Stimulated activated CD4-positive, alpha-beta T cell treated with anti-CD3 and anti-CD28 coated beads, TNF-alpha, amount 100 ng/mL, for 4 hours (primary cell): ENCODE measurements at places on chromosomes 7 and 10.

DNA sequence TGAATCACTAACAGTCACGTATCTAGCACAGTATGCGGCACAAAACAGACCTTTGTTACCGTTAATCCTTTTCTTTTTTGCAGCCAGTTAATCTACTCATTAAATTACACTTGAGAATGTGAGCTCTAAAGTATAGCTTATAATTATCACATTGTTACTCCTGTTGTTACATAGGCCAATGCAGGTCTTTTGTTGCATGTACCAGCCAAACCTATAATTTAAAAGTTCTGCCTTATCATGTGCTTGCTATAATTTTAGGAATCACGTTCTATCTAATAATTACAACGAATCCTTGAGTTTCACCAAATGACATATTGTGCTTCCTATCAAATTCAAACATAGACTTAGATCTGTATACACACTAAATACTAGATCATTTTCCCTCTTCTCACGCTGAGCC is 245.1 kb downstream of the DGKI start:
- DNase-seq = no peak

- DNase-seq = no peak
Measured at GRCh38 chr10:117462816-117463544, 79.6 kb upstream of the EMX2 start.

DNA sequence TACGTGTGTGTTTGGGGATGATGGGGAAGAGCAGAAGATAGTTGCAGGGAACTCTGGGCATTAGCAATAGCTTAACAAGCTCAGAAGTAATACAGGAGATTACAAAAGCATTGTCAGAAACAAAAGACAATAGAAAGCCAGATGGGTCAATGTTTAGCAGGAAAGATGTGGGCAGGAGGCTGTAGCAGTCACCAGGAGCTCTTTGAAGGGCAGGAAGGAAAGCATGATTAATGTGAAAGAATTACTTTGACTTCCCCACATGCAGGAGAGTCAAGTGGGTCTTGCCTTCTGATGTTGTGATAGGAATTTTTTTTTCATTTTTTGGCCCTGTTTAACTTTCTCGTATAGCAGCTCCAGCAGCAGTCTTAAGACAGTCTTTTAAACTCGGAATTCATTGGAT is 6.0 kb upstream of the SMNDC1 start:
- DNase-seq = no peak

DNA sequence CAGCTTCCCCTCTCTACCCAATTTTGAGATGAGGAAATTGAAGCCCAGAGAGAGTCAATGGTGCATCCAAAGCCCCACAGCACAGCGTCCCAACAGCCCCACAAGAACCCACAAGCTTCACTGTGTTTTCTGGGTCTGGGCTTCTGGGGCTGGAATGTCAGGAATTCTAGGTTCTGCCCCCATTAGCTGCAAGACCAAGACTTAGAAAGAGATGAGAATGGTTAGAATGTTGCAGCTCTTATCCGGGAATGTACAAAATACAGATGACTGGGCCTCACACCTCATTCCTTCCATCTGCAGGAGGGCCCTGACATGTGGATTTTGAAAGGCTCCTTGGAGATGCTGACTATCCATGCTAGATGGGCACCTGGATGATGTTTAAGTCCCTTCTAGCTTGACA is 6.0 kb upstream of the SGPL1 start:
- DNase-seq = no peak

GRCh38 chr10:74160013-74160412 is 9.0 kb downstream of the ADK start:
- no peak for DNase-seq

DNA sequence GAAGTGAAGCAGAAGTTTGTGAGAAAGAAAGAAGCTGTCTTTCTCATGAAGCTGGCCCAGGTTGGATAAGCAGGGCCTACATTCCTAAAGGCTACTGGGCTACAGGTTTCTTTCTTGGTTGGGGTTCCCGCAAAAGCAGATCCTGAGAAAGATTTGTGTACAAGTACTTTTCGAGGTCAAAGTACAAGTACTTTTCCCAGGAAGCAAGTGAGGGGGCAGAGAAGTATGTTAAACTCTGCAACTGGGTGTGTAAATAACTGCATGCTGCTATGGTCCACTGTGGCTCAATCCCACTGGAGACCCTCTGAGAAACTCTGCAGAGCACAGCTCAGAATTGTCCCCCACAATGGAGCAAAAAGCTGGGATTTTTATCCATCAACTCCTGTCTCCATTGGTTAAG is 28.7 kb downstream of the LSM5 start:
- no peak for DNase-seq

- DNase-seq = no peak
Measured at GRCh38 chr7:119397156-119397555, 875.8 kb upstream of the KCND2 start.

- no peak for DNase-seq
Measured at GRCh38 chr7:77282897-77283296, 83.3 kb upstream of the FGL2 start.

GRCh38 chr10:128178302-128178958 is 52.2 kb upstream of the MKI67 start:
- DNase-seq = no peak

DNA sequence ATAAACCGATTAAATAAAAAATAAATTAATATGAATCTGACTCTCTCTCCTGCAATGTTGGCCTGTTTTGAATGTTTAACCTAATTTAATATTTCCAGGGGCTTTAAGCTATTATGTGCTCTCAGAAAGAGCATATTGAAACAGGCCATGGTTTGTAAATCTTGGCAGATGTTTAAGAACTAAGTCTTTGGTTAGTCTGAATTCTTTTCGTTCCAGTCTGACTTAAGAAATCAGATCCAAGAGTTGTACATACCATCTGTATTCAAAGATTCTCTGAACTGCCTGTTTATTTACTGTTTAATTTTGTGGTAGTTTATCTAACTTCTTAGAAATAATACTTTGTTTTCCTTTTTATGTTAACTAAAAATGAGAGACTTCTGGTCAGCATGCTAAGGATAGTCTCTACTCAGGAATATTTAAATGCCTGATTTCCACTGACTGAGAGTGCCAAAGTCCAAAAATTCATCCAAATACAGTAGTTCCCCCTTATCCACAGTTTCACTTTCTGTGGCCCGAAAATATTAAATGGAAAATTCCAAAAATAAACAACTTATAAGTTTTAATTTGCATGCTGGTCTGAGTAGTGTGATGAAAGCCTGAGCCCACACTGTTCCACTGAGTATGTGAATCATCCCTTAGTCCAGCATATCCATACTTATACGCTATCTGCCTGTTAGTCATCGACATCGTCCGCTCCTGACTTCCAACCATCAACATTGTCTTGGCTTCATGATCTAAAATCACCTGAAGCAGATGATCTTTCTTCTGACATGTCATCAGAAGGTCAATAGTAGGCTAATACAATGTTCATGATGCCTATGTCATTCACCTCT is 238.1 kb upstream of the CSTF2T start:
- DNase-seq = no peak
